CD8-positive, alpha-beta memory T cell (primary cell): ENCODE measurements at places on chromosomes 11 and 22. TPM values are rescaled to one million over a fixed set of nuclear protein-coding genes. Genes with fewer than 3 reads are reported as not detected.

DNA sequence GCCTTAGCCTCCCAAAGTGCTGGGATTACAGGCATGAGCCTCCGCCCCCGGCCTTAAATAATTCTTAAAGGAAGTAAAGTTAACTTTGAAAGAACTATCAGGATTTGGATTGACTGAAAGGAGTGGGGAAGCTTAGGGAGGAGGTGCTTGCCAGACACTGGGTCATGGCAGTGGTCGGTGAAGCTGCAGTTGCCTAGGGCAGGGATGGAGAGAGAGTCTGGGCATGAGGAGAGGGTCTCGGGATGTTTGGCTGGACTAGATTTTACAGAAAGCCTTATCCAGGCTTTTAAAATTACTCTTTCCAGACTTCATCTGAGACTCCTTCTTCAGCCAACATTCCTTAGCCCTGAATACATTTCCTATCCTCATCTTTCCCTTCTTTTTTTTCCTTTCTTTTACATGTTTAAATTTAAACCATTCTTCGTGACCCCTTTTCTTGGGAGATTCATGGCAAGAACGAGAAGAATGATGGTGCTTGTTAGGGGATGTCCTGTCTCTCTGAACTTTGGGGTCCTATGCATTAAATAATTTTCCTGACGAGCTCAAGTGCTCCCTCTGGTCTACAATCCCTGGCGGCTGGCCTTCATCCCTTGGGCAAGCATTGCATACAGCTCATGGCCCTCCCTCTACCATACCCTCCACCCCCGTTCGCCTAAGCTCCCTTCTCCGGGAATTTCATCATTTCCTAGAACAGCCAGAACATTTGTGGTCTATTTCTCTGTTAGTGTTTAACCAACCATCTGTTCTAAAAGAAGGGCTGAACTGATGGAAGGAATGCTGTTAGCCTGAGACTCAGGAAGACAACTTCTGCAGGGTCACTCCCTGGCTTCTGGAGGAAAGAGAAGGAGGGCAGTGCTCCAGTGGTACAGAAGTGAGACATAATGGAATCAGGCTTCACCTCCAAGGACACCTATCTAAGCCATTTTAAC lies at the start of gene NNMT:
NNMT (plus strand) TSS at position 724 of the 929 bp plus-strand sequence; CDS start at position 882, 158 bp downstream.
- peak within 1 kb of the TSS; percentile 46 for H3K27ac ChIP-seq
- no peaks in the 10 kb centered on the region for H3K36me3 ChIP-seq
- H3K4me1 ChIP-seq = no peaks in the 10 kb centered on the region
- H3K27me3 ChIP-seq = no peaks in the 10 kb centered on the region
- no peak within 1 kb of the TSS for H3K4me3 ChIP-seq

- DNase-seq = no peak
- no peak overlapping the region for H3K27ac ChIP-seq
- H3K27me3 ChIP-seq = no peaks in the 10 kb centered on the region
- H3K36me3 ChIP-seq = no peaks in the 10 kb centered on the region
Measured at GRCh38 chr11:75072582-75072981, 24.1 kb downstream of the OR2AT4 start.

DNA sequence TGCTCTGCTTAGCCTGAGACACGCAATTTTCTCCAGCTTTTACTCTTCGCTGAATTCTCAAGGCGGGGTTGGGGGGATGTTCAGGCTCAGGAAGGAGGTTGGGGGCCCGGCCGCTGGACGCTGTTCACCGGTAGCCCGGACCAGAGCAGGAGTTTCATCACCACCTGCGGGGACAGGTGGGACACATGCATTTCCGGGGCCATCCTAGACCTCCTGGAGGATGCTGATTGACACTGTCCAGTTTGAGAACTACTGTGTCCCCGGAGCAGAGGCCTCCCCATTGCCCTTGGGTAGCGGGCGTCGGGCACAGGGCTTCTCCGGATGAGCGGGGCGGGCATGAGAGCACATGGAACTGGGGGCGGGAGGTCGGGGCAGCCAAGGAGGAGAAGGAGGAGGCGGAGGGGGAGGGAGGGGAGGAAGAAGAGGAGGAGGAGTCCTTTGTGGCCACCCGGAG lies 144.0 kb upstream of the GRK3 start:
- H3K27ac ChIP-seq = no peak overlapping the region
- no peaks in the 10 kb centered on the region for H3K36me3 ChIP-seq
- DNase-seq = no peak
- H3K4me3 ChIP-seq = no peak overlapping the region
- H3K4me1 ChIP-seq = peaks cover 5% of the 10 kb centered on the region
- peaks cover 20% of the 10 kb centered on the region for H3K27me3 ChIP-seq

DNA sequence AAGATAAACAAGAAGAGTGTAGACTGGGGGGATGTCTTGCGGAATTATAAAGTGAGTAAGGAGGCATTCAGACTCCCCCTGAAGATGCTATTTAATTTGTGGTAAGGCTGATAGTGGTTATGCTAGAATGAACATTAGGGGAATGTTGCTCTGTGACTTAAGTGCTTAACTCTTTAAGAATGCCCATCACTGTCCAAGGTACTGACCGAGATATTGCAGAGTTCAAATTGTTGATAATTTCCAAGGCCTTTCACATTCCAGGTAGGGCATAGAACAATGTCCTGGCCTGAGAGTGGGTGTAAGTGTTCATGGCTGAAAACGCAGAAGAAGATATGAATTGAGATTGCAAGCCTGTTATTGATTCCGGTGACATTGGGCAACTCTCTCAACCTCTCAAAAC lies 90.3 kb upstream of the SEZ6L start:
- H3K36me3 ChIP-seq = no peaks in the 10 kb centered on the region
- DNase-seq = no peak
- H3K4me1 ChIP-seq = no peaks in the 10 kb centered on the region
- no peak overlapping the region for H3K4me3 ChIP-seq

DNA sequence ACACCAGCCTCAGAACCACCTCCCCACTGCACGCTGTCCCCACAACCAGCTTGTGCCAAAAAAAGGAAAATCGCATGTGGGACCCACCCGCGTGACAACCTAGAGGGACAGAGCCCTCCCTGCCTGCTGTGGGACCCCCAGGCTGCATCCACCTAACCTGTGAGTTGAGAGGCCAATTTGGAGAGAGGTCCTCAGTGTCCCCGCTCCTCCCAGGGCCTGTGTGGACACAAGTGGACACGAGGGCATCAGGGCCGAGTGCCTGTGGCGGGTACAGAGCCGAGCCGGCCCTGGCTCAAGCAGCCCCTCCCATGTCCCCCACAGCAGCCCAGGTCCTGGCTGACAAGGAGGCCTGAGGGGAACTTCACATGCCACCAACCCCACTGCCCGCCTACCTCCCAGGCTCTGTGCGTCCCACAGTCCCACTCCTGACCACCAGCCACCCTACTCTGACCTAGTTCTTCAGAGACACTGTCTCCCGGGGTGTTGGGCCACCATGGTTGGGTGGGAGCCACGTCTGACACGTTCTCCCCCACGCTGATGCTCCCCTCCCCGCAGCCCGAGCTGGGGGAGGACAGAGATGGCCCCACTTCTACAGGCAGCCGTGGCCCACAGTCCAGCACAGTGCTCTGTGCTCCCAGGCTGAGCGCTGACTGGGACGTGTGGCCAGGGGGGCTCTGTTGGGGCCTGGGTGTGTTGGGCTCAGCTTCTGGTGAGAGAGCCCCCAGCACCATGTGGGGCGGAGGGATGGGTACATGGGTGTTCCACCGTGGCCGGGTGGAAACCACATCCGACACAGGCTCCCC lies 19.2 kb downstream of the SELENOO start:
- H3K36me3 ChIP-seq = peaks cover 34% of the 10 kb centered on the region
- no peak overlapping the region for H3K27ac ChIP-seq
- no peaks in the 10 kb centered on the region for H3K4me1 ChIP-seq
- no peak overlapping the region for H3K4me3 ChIP-seq

DNA sequence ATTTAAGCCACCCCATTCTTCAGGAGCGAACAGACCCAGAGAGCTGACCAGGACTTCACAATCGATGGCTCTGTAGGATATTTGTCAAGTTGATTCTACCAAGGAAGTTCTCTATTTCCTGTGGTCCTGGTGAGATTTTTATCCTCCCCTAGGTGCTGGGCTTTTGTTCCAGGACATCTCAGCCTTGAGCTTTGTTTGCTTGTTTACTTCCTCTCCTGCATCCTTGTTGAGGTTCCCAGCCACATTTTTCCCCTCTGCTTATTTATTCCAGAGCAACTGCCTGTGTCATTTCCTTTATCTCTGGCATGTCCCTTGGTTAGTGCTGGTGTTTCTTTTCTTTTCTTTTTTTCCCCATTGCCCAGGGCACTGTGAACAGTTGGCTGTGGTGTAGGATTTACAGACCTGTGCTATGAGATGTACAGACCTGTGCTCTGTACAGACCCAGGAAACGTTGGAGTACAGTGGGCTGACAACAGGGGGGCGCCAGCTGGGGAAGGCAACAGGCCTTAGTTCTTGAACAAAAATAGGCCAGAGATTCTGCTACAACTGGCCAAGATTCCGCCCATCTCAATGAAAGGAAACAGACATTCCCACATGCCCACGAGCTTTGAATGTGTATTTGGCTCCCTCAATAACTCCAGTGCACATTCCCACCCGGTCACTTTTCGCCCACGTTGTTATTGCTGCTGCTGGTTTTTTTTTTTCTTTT lies 235.9 kb upstream of the DDI1 start:
- DNase-seq = no peak
- no peak overlapping the region for H3K27ac ChIP-seq
- H3K4me1 ChIP-seq = no peaks in the 10 kb centered on the region

TRIM49 gene
- not detected for total RNA-seq

KRTAP5-1 gene
- total RNA-seq = not detected

BATF2 gene
- not detected for total RNA-seq

HPS4 gene
- total RNA-seq = 36.7 TPM
